GM23248 (cell line): ENCODE measurements at places on chromosomes 2 and 18.

GRCh38 chr2:96391153-96391827 is 55.7 kb downstream of the NCAPH start:
- DNase-seq: no peak

GRCh38 chr2:15107137-15107536 is 454.0 kb downstream of the NBAS start:
- peak; percentile 17 for DNase-seq

DNA sequence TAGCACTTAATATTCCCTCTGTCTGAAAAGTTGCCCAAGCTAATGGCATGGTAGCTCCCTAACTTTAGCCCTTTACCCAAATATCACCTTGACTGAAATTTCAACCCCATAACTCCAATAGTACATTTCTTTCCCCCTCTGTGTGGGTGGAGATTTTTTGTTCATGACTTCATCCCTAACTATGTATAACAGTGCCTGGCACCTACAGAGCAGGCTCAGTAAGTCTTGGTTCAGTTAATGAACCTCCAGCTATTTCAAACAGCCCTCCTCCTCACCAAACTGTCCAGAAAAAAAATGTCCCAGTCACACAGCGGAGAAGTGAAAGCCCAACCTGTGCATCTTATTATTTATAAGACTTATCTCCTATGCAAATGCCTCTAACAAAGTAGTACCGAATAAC is 18.6 kb downstream of the BUB1 start:
- DNase-seq: peak; percentile 61

- no peak for DNase-seq
These were observed 222.7 kb downstream of the CYRIA start for GRCh38 chr2:16442971-16443370.

DNA sequence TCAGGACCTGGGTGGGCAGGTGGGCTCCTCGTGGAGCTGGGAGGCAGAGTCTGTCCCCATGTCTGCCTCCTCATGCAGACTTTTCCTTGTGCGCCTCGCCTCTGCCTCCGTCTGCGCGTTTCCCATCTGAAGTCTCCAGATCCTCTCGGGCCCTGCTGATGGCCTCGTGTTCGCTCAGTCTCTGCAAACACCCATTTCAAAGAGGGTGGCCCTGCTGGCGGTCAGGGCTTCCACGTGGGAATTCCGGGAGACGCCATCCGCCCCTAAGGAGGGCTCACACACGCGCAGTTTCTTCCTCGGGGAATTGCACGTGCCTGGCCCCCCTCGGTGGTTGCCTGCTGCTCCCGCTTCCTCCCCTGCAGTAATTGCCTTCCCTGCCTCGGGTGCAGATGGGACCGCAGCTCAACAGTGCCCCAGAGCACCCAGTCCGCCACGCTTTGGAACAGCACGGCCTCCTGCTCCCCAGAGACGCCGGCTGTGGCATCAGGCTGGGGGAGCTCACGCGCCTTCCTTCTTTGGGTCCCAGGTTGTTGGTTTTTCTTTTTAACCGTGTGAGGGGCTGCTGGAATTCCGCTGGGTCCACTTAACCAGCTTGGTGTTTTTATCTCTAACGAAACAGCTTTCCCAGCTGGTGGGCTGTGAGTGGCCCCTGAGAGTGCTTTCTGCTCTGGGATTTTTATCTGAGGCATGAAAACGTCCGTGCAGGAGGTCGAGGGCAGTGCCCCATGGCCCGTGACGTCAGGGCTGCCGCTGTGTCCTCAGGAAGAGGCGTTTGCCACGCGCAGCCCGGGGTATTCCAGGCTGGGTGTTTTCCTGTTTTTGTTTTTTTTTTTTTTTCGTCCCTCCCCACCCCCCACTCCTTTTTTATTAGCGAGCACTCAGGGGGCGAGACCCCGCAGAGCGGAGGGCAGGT is 16.1 kb downstream of the NFATC1 start:
- DNase-seq: no peak

GRCh38 chr2:97654791-97655190 is 8.9 kb downstream of the COX5B start:
- DNase-seq: no peak

DNA sequence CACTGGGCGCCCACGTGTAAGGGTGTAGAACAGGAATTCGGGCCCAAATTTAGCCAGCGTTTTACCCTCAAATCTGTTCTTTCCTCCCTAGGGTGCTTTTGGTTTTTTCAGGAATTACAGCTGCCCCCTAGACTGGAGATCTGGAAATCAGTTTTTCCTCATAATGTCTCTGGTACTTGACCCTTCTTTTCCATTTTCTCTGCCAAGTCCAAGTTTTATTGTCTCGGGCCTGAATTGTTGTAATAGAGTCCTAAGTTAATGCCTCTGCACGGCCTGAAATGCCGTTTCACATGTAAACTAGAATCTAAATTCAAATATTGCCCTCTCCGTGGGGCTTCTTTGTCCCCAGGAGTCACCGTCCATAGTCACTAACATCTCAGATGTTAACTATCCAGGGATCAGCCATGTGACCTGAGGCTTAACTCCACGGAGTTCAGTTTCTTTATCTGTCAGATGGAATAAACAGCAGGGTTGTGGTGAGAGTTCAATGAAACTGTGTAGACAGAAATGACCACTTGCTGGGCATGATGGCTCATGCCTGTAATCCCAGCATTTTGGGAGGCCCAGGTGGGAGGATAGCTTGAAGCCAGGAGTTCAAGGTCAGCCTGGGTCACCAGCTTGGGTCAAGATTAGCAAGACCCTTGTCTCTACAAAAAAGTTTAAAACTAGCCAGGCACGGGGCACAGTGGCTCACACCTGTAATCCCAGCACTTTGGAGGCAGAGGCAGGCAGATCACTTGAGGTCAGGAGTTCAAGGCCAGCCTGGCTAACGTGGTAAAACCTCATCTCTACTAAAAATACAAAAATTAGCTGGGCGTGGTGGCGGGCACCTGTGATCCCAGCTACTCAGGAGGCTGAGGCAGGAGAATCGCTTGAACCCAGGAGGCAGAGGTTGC is 12.7 kb upstream of the CABLES1 start:
- DNase-seq: no peak

DNA sequence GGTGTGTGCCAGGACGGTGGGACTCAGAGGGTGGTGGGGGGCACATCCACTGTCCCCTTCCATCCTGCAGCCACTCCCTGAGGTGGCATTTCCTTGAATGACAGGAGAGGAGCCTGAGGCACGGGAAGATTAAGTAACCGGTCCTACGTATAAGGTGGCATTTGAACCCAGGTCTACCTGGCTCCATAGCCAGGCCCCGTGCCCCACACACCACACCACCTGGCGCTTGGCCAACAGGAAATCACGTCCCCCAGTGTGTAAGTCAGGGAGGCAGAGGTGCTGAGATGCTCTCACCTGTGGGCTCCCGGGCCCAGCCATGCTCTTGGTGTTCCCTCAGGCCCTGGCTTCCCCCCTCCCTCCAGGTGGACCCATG is 53.7 kb downstream of the HPCAL1 start:
- no peak for DNase-seq

- DNase-seq: no peak
These were observed 14.2 kb upstream of the CLASP1 start for GRCh38 chr2:121663434-121663833.

DNA sequence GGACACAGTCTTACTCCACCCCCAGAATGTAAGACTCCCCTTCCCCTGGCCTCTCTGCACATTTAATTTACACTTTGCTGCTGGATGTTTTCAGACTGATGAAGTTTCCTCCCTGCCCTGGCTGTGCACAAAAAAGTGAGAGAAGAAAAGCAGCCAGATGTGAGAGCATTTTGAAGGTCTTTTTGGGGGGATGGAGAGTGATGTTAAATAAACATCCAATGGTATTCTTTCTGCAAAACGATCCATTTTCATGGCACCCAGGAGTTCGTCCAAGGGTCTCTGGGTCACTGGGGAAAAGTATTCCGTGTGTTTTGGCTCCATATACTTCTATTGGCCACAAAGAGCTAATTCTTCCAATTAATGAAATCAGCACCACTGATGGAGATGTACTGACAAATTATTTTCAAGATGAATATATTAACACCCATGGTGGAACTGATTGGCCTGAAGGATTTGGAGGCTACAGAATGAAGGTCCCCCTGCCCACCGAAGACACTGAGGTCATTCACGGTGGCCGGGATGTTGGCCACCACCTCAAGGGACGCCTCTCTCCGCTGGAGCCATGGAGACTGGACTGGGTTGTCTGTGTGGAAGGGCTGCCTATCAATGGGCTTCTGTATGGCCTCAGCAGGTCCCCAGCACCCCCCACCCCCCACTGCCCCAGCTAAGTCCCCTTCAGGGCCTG is 107.6 kb upstream of the PKDCC start:
- DNase-seq: no peak

DNA sequence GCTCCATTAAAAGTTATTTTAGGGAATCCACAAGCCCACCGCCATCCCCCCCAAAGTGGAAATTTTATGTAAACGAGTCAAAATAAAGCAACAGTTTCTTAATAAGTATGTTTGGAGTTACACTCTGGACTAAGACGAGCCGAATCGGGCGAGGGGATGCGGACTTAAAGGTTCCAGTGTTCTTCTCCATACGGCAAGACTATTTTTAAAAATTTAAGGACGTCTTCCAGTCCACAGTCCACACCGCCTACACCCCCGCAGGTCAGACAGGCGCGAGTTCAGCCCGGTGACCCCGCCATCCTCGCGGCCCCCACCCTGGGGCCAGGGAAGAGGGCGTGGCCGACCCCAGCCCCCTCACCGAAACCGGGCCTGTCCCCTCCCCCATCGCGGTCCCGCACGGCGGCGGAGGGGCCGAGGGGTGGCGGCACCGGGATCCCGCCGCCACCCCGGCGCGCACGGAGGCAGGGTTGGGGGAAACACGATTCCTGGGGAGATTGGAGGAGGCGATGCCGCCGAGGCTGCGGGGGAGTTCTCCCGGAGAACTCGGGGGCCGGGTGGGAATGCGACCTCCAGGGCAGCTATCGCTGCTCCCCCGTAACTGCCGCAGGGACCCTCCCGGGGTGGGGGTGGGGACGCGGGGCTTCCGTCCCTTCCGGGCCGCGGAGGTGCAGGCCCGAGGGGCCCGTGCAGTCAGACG is 24.5 kb upstream of the SMAD7 start:
- DNase-seq: peak; percentile 30

DNA sequence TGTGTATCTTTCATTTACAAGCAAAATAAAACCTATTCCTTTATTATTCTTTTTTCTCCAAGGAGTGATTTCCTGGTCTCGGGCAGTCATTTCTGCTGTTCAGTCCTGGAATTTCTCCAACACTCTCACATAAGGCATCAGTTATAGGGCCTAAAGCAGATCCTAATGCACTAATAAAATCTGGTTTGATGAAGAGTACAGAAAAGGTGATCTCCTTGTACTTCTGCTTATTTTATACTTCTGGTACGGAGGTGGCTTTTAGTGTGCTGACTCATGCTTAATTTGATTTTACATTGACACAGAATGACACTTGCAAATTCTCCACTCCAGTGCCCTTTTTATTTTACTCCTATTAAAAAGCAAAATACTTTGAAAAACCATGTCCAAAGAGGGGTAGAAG is 157.4 kb downstream of the DOK6 start:
- no peak for DNase-seq

DNA sequence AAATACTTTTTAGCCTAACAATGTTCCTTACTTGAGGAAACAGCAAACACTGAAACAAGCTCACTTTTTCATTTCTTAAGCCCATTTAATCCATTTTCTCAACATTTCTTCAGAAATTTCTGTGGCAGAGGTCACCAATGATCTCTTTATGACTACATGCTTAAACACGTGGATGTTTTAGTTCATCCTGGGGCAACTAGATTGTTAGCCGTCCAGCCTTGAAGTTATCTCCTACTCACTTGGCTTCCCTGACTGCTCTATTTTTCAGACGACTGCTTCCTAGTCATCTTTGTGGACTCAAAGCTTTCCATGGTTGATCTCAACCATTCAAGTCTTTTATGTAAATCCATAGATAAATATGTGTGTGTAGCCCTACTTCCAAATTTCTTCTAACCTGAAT is 24.1 kb downstream of the CD302 start:
- no peak for DNase-seq

- DNase-seq: peak; percentile 78
These were observed 455 bp upstream of the AGAP1 start for GRCh38 chr2:235493402-235493774.

GRCh38 chr2:23709311-23709710 is 217.6 kb downstream of the ATAD2B start:
- DNase-seq: no peak

DNA sequence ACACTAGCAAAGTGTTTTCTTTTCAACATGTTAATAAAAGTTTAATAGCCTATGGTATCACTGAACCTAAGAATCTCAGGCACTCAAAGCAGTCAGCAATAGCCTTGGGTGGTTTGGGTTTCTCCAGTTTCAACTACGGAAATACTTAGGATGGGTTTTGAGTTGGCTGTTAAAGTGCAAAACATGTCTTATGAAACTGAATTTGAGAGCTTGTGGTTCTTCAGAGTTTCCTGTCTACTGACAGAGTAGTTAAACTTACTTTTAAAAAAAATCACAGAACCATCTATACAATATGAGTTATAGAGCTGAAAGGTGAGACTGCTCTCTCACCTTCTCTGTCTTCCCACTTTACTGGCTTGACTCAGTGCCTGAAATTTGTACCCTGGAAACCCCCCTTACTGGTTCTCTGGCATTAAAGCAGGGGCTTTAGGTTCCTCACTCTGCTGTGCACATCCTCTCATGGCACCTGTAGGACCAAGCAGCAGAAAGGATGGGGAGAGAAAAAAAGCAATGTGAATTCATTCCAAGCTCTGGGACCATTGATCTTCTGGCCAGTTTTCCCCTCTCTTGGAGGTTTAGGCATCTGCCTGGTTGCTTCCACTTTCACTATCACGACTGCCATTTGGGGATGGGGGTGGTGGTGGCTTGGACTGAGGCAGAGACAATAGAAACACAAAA is 18.1 kb downstream of the CCDC141 start:
- DNase-seq: peak; percentile 59

GRCh38 chr2:15677141-15677843 is 85.6 kb downstream of the DDX1 start:
- no peak for DNase-seq

GRCh38 chr2:152557273-152557888 is 159.9 kb downstream of the PRPF40A start:
- no peak for DNase-seq

DNA sequence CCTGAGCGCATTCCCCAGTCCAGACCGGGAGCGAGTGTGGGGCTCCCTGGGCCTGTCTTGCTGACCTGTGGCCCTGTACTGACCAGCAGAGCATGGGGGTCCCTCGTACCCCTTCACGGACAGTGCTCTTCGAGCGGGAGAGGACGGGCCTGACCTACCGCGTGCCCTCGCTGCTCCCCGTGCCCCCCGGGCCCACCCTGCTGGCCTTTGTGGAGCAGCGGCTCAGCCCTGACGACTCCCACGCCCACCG is 5.3 kb downstream of the NEU4 start:
- no peak for DNase-seq
